ENCODE measurements at places on chromosomes 5 and 9. TPM values are rescaled to one million over a fixed set of nuclear protein-coding genes. Genes with fewer than 3 reads are reported as not detected.

DNA sequence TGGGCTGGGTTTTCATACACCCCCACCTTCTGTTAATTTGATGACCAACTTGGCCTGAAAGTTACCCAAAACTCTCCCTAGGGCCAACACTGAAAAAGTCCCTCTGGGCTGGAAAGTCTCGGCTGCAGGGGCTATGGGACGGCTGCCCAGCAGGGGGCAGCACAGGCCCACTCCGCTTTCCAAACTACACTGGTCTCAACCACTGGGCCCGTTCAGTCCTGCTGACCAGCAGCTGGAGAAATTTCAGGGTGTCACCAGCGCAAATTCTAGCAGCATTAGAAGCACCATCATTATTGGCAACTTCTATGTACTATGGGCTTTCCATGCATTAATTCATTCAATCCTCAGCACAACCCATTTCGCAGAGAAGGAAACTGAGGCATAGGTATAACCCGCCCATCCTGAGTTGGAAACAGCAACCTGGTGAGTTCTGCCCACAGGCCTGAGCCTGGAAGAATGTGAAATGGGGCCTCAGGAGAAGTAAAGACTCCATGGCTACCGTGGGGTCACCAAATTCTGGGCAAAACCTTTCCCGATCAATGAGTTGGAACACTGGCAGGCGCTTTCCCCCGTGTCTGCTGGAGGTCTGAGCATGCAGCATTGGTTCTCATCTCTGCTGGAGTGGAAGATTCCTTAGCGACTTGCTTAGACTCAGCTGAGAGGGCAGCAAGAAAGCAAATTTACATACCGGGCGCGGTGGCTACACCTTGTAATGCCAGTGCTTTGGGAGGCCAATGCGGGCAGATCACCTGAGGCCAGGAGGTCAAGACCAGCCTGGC, 9.7 kb downstream of the ORM2 start:
- DNase-seq, result no peak

GRCh38 chr9:34566322-34566721, 23.2 kb downstream of the CNTFR start:
- no peak for DNase-seq

DNA sequence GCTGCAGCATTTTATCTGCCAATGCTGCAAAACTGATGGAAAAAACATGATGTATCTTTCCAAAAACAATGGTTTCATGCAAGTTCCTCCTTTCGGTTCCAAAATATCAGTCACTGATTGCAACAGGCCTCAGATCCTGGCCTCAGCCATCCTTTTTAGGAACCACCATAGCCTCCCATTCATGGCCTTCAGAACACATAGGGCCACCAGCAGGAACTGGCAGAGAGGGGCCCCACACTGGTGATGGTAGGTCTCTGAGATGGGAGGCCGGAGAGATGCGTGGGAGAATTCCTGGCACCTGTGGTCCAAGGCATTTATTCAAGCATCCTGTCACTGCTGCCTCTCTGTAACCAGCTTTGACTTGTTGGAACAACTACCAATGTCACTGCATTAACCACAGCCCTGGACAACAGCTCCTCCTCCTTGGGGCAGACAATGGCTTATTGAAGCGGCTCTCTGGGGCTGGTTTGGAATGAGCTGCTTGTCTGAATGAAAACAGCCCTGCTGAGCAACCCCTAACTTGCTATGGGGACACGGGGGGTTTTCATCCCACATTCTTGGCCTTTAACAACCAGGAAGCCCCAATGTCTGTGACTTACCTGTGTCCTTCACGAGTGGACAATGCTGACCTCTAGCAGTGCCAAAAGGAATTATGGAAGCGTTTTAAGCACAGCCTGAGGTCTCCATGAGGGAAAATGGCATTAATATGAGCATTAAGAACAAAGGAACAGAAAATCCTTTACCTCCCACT, 108.1 kb downstream of the LHFPL2 start:
- DNase-seq, result no peak

DNA sequence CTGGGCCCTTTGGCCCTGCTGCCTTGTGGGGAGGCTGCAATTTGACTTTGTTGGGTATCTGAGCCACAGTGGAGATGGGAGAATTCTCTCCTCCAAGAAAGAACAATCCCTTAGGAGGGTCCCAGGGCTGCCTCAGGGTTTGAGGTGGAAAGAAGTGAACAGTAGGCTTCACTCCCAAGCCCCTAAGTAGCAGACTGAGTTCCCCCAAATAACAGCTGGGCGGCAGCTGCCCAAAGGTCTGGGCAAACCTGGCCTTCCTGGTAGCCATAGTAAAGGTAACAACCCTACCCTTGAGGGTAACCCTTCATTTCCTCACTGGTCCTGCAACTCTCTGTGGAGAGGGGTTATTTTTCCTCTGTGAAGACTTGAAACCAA, 746 bp downstream of the RGS3 start:
- DNase-seq, result no peak

The MPDZ gene
- 70.1 TPM for total RNA-seq

DNA sequence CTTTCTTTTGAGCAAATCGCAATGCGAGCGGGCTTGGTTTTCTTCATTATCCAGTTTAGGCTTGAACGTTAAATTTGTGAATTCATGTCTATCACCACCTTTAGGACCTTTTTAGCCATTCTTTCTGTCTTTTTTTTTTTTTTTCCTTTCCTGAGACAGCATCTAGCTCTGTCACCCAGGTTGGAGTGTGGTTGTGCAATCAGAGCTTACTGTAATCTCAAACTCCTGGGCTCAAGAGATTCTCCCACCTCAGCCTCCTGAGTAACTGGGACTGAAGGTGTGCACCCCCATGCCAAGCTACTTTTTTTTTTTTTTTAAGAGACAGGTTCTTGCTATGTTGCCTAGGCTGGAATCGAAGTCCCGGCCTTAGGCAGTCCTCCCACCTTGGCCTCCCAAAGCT, 39.2 kb upstream of the LRRC14B start:
- no peak for DNase-seq

DNA sequence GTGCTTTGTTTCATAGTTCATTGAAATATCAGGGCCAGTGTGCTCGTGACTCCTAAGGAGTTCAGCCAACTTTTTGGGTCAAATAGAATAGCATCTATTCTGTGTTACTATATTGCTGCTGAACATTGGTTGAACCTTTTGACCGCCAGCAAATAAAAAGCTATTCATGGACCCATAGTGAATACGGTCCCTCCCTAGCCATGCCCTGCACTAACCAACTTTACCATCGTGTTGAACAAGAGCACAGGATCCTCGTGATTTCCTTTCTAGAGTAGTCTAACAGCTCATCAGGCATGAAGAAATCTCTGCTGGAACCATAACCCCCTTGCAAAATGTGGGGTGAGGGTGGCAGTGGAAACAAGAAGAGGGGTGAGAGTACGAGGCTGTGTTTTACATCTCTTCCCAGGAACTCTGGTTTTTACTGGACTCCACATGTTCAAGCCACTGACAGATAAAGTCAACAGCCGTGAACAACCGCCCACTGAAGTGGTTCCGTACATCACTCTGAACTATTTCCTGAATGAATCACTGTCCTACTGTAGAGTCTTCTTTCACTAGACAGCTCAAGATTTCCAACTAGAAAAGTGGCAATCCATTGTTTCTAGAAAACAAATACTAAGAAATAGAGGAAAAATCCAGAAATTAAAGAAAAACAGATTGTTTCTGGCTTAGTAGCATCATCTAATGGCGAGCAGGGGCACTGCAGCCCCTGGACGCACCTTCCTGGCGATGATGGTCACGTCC, 70.1 kb upstream of the SPATA31E1 start:
- DNase-seq, result no peak

GRCh38 chr9:89477811-89478630, 19.9 kb downstream of the SEMA4D start:
- no peak for DNase-seq

DNA sequence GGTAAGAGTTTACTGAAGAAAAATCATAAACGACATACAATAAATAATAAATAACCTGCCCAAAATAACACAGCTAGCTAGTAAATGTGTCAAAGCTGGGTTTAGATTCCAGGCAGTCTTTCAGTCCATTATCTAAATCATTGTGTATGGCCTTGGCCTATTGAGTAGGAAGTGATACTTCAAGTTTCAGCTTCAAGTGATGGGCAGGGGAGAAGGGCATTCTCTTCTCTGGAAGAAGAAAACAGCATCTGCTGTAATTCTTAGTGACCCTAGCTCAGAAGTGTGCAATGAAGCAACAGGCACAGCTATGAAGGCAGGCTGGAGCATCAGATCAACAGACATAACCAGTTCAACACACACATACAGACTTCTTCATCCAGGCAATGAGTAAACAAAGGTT, 42.5 kb downstream of the FNIP1 start:
- DNase-seq, result no peak

DNA sequence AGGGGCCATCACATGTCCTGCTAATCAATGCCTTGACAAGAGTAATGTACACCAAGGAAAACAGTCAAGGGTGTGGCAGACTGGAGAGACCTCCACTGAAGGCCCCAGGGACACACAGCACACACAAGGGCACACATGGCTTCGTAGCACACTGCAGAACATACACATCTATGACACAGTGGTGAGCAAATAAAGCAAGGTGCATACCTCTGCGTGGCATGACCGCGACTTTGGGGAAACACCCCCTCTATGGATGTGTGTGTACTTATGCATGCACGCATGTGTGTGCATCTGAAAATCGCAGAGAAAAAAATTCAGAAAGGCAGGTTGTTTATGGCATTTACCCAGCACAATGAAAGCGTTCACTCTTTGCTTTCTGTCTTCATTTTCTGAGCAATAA, 20.5 kb downstream of the SEMA4D start:
- no peak for DNase-seq

DNA sequence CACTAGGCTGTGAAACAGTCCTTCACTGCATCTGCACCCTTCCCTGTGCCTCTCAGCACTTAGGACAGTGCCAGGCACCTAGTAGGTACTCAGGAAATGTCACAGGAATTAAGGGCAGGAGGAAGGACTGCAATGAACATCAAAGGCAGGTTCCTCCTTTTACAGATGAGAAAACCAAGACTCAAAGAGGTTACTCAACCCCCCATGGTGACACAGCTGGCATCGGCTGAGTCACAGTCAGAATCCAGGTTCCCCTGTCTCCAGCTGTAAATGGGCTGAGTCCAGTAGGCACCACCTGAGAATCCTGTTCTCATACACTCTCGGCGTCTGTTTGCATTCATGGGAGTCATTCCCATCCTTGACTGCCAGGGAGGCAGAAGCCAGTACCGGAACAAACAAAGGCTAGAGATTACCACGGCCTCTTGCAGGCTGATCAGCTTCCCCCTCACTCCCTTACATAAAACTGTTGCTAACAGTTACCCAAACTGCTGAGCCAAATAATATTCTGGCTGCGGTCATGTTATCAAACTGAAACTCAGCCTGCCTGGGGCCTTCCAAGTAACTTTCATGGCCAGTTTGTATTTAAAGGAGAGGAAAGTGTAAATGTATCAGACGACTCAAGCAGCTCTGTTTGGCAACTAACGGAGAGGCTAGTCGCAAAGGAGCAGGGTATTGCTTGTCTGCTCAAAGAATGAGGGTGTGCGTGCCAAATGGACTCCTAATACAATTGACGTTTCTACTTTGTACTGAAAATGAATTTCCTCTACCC, 201.7 kb downstream of the PAPPA start:
- no peak for DNase-seq

GRCh38 chr5:141785135-141785534, 93.1 kb downstream of the PCDH1 start:
- DNase-seq, result no peak

- no peak for DNase-seq
Observed at GRCh38 chr9:129327552-129328328, 149.7 kb upstream of the IER5L start.

- DNase-seq, result no peak
Observed at GRCh38 chr5:35205186-35205585, 25.1 kb downstream of the PRLR start.

DNA sequence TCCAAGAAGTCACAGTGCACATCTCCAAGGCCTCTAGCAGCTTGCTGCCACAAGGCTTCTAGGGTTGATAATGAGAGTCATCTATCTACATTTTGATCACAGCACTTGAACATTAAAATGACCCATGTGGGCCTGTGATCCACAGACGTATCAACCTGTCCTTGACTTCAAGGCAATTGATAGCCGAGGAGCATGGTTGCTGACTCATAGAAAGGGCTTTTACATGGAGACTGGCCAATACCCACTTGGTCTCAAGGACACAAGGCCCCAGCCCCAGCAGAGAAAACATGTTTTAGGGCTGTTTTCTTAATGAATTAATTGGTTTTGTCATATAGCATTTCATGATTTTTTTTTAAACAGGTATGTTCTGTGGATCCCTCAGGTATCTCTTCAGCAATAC, 314.0 kb downstream of the SEMA5A start:
- DNase-seq, result no peak

The GDF9 gene
- total RNA-seq, result 0.60 TPM

DNA sequence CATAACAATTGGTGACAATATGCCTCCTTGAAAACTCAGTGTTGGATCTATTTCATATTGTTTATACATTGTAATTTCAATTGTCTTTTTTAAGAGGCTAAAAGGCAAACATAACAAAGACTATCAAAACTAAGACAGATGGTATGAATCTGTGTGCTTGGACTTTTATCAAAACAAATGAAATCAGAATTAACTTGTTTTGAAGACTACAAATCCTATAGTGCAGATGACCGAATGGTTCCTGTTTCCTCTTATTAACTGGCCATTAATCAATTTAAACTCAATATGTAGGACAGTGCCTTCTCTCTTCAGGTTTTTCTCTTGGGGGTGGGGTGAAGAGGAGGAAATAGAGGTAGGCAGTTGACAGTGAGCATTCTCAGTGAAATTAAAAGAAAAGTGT, 366.9 kb upstream of the GRAMD2B start:
- DNase-seq, result no peak

GRCh38 chr5:42274913-42275312, 148.3 kb upstream of the GHR start:
- DNase-seq, result no peak

The GFI1B gene
- total RNA-seq, result not detected
